Fibroblast of the aortic adventitia (primary cell): ENCODE measurements at places on chromosomes 5 and 9. TPM values are rescaled to one million over a fixed set of nuclear protein-coding genes. Genes with fewer than 3 reads are reported as not detected.

GRCh38 chr5:88883836-88884607 is 1.0 kb upstream of the MEF2C start:
- peak; percentile 84 for DNase-seq

- DNase-seq: no peak
These were observed 41.6 kb downstream of the CYSTM1 start for GRCh38 chr5:140216478-140217074.

DNA sequence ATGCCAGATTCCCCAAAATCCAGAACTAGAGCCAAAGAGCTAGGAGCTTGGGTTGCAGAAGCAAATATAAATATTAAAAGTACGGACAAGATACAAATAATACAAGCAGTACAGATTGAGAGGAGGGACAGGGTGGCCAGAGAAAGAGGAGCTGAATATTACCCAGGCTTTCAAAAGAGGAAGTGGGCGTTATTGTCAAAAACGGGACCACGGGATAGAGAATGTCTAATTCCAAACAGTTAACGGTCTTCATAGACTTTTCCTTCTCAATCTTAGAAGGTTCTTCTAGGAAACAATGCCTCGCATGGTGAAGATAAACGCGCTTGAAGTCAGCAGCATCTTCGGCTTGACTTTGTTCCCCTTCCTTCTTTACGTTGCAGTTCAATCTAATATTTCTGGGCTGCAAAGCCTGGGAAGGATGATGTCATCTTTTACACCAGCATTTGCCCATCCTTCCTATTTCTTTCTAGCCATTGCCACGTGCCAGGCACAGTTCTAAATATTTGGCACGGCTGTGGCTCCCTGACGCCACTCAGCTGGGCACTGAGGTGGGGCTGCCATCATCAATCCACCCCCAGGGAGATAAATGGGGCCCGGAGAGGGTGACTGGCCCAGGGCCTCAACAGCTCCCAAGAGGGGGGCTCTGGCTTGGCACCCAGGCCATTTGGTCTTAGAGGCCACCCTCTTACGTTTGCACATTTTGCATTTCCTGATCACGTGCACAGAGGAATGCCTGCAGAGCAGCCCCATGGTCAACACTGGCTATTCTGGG is 16.3 kb upstream of the OLFM1 start:
- DNase-seq: no peak

- DNase-seq: peak; percentile 20
These were observed 141.5 kb downstream of the TRPM3 start for GRCh38 chr9:70979966-70980365.

DNA sequence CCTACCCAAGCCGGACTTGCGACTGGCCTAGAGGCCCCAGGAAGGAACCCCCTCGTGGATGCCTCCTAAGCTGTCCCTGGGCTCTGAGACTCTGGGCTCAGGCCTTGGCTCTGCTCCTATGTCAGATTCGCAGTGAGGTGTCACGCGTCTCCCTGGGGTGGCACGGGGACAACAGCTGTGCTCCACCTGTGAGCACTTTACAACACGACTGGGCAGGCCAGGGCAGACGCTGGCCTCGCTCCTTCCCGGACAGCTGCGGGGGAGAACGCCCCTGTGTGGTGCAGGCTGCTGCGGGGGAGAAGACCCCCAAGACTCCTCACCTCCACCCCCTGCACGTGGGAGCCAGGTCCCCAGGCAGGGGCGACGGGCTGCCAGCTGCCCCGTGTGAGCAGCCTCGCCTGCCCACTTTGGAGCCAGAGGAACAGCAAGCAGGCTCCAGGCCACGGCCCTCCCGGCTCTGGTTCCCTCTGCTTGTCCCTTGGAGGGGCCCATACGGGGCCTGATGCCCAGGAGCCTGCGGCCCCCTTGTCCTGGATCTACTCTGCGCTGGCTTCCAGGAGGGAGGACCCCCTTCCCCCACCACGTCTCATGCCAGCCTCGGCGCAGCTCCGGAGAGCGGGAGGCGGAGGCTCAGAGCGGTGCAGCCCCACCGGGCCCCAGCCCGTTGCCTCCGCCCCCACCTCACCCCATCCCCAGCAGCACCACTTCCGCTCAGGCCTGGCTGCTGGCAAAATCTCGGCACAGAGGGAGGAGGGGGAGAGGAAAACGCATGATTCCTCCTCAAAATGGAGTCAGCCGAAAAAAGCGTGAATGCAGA is 36.0 kb downstream of the SARDH start:
- DNase-seq: peak; percentile 4

GRCh38 chr9:108153416-108153815 is 663.8 kb upstream of the KLF4 start:
- no peak for DNase-seq

DNA sequence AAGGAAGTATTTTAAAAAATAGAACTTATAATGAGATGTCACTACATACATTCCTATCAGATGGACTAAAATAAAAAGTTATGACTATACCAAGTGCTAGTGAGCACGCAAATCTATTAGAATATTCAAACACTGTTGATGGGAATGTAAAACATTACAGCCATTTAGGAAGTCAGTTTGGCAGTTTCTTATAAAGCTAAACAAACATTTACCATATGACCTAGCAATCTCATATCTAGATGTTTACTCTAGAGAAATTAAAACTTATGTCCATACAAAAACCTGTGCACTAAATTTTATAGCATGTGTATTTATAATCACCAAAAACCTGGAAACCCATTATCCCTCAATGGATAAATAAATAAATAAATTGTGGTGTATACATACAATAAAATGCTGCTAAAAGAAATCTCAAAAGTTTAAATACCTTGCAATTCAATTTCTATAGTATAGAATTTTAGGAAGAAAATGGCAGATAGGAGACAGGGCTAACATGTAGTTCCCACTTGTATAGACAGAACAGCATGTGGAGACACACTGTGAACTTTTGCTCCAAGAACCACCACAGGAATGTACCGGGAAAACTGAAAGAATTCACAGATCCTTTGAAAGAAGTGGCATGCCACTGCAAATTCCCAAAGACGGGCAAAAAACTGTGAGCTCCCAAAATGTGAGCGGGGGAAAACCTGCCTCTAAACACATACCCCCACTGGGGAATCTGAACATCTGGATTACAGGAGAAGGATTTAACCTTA is 174.6 kb upstream of the SPEF2 start:
- no peak for DNase-seq

DNA sequence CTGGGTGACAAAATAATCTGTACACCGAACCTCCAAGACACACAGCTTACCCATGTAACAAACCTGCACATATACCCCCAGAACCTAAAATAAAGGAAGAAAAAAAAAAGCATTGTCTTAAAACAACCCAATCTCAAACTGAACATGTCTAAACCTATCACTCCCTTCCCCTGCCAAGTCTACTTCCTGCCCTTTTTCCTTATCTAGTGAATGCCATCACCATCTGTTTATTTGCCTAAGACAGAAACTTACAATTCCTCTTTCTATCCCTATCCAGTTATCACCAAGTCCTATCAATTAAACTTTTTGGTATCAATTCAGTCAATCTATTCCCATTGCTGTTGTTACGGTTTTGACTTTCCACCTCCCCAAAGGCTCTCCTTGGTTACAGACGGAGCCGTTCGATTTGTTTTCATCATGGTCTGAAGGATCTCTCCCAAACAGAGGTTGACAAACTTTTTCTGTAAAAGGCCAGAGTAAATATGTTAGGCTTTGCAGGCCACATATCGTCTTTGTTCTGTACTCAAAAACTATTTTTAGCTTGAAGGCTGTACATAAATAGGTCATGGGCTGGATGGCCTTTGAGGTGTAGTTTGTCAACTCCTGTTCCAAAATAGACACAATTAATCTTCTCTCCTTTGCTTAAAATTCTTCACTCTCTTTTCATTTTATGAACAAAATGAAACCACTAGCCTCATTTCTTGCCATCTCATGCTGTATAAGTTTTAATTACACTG is 12.1 kb downstream of the NOL8 start:
- DNase-seq: peak; percentile 39

DNA sequence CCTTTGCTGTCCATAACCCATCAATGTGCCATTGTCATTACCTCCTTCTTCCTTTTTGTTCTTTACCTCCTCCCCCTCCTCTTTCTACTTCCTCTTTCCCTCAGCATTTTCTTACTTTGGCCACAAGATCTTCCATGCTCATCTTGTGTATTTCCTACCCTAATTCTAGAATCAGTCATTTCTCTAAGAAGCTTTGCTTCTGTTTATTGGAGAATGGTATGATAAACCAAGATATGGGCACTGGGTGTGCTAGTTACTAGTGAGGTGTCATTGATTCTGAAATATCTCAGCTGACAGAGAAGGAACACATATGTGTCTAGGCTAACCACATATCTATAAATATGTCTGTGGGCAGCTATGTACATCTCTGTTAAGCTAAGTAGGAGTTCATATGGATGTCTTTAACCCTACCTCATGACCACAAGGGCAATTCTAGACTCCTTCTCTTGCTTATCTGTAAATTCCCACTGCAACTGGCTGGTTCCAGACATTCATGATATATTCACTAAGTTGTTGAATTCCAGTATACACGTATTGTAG is 2051.3 kb upstream of the CDH9 start:
- no peak for DNase-seq

- no peak for DNase-seq
These were observed 203.6 kb downstream of the SPATA31D1 start for GRCh38 chr9:82192211-82192610.

- DNase-seq: no peak
These were observed 20.5 kb upstream of the ZFR start for GRCh38 chr5:32465076-32465475.

DNA sequence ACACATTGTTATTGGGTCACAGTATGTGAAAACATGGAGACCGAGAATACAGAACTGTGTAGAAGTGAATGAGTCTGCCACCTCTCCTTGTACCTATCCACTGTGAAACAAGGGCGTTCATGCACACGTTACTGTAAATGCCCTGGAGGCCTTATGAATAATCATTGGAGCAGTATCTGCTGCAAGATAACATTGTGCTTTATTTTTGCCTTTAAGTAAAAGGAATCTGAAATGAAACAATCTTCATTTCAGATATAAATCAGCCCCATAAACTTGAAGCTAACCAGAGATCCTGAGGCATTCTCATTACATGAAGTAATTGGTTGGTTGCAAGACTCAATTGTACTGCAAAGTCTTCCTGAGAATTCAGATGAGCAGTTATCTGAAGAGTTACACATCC is 419.6 kb downstream of the KDM4C start:
- peak; percentile 12 for DNase-seq

GRCh38 chr5:147407094-147407681 is 102.7 kb downstream of the DPYSL3 start:
- peak; percentile 86 for DNase-seq

- DNase-seq: no peak
These were observed 456.4 kb downstream of the PDE4D start for GRCh38 chr5:59437176-59437575.

GRCh38 chr5:34699155-34700077 is 43.3 kb downstream of the RAI14 start:
- no peak for DNase-seq

GRCh38 chr9:20043035-20043434 is 254.2 kb upstream of the SLC24A2 start:
- no peak for DNase-seq

GRCh38 chr5:124707520-124707919 is 38.9 kb downstream of the ZNF608 start:
- no peak for DNase-seq

Gene GAS1
- total RNA-seq: 25.0 and 107 TPM in 2 replicates

Gene SOHLH1
- not detected in 2 replicates for total RNA-seq

Gene ALDH1A1
- total RNA-seq: 8.8 and 65.4 TPM in 2 replicates

Gene C9orf50
- 0.98 TPM in 1 of 2 replicates, not detected in the other for total RNA-seq
